ENCODE measurements at places on chromosomes 4 and X.

- peak; percentile 84 for DNase-seq
Observed at GRCh38 chr4:130395871-130396270, 1299.9 kb downstream of the C4orf33 start.

GRCh38 chrX:44274096-44274495 is 69.4 kb downstream of the EFHC2 start:
- DNase-seq, result no peak

GRCh38 chr4:133600008-133600407 is 450.9 kb downstream of the PCDH10 start:
- DNase-seq, result no peak

- DNase-seq, result no peak
Observed at GRCh38 chr4:54556587-54556986, 101.2 kb upstream of the KIT start.

GRCh38 chr4:152820073-152820472 is 40.3 kb downstream of the ARFIP1 start:
- no peak for DNase-seq

- DNase-seq, result no peak
Observed at GRCh38 chr4:158374318-158374717, 147.4 kb upstream of the RXFP1 start.
